ENCODE measurements at places on chromosomes 6 and 20.
A peak's percentile ranks its signal among the peaks of the same experiment; 100 is the strongest.

GRCh38 chr6:5046430-5046829, 38.7 kb upstream of the PPP1R3G start:
- DNase-seq: no peak

- DNase-seq: no peak
Observed at GRCh38 chr6:39897698-39898097, 36.6 kb downstream of the MOCS1 start.

GRCh38 chr6:37547564-37548061, 47.9 kb upstream of the CCDC167 start:
- peak; percentile 58 for DNase-seq

- no peak for DNase-seq
Observed at GRCh38 chr20:5217616-5218015, 90.8 kb downstream of the CDS2 start.

GRCh38 chr20:51217347-51218045, 194.6 kb upstream of the KCNG1 start:
- DNase-seq: no peak

DNA sequence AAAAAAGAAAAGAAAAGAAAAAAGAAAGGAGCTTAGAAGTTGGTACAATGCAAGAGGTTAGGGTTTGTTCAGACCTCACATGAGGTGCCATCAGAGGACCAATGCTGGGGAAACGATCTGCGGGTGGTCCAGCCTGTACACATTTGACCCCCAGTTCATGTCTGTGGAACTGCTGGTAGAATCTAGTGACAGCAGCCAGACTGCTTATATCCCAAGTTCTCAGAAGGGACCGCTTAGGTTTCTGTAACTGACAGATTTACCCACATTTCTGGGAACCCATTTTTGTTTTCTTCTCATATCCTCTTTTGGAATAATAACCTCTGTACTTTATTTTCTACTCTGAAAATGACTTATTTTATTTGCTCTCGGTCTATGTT, 4.7 kb downstream of the PPP1R18 start:
- no peak for DNase-seq

GRCh38 chr6:56043076-56043475, 167.7 kb upstream of the BMP5 start:
- no peak for DNase-seq

DNA sequence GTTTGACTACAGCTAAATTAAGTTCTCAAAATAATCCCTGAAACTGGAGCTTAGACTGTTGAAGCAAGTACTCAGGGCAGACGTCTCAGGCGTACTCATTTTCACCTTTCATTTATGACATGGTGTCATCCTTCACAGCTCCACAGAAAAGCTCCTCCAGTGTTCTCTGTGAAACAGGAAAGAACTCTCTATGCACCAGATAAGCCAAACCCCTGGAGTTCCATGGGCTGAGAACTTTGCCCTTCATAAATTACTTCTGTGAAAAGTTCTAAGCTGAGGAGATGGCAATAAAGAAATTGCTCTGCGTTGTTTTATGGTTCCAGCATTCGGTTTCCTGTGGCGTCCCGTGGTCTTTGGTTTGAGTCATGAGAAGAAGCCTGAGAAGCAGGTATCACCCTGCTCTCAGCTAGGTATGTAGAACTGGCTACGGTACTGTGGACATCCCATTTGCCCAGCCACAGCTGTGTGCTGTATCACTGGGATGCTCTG, 20.2 kb upstream of the RREB1 start:
- DNase-seq: no peak

DNA sequence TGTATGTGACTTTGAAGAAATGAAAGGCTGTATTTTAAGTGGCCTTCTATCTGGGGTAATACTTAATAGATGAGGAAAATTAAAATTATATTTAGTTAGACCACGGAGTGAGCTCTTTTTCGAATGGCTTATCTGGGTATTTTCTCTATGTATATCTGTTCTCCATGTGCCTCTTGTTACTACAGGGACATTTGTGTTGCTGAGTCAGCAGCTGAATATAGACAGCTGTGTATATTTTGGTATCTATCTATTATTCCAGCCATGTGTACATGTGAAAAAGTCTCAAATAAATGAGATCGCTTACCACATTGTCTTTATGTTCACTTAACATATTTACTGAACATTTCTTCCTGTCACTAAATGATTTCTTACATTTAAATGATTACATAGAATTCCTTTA, 57.2 kb downstream of the TMEM200A start:
- DNase-seq: no peak

DNA sequence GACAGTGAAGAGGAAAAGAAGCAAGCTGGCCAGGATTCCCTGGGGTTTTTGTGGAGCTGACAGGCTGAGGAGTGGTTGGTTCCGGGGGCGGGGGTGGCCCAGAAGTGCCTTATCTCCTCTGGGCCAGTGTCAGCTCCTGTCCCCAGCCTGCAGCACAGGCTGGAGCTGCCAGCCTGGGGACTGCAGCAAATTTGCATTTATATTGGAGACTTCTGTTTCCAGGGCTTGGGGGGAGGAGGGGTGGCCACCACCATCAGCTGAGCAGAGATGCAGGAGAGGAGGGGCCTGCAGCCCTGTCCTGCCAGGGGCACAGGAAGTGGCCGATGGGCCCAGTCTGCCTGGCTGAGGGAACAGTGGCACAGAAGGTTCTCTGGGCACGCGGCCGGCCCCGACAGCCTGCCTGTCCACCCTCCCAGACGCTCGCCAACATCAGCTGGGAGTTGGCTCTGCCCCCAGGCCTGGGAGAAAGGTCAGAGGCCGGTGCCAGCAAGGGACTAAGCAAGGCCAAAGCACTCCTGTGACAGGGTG, 24.3 kb upstream of the SCRT2 start:
- no peak for DNase-seq

DNA sequence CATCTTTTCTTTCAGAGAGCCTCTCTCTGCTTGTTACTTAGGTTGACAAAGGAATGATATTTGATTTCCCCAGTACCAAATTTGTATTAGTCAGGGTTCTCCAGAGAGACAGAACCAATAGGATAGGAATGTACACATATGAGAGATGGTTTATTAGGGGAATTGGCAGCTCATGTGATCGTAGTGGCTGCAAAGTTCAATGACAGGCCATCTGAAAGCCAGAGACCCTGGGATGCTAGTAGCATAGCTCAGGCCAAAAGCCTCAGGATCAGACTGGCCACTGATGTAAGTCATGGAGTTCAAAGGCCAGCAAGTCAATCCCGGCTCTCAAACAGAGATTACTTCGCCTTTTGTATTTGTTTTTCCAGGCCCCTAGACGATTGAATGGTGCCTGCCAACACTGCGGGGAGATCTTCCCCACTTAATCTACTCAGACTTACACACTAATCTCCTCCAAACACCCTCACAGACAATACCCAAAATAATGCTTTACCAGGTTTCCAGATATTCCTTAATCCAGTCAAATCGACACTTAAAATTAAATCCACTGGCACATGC, 215.5 kb downstream of the ALDH8A1 start:
- DNase-seq: no peak

GRCh38 chr6:158574800-158575199, 14.9 kb downstream of the TMEM181 start:
- no peak for DNase-seq

DNA sequence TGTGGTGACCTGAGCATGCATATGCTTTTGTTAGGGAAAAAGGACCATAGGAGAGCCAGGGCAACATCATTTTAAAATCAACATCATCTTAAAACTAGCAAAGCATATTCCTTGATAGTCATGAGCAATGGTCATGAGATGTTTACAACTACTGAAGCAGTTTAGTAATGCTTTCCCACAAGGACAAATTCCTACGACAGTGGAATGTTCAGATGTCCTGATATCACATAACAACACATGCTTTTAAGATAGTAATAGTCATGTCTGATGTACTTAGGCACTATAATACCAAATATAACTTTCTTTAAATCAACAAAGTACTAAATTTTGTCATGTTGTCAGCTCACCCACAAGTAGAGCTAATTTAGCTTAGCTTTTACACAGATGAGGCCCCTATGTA, 370.3 kb downstream of the HTR1B start:
- no peak for DNase-seq

DNA sequence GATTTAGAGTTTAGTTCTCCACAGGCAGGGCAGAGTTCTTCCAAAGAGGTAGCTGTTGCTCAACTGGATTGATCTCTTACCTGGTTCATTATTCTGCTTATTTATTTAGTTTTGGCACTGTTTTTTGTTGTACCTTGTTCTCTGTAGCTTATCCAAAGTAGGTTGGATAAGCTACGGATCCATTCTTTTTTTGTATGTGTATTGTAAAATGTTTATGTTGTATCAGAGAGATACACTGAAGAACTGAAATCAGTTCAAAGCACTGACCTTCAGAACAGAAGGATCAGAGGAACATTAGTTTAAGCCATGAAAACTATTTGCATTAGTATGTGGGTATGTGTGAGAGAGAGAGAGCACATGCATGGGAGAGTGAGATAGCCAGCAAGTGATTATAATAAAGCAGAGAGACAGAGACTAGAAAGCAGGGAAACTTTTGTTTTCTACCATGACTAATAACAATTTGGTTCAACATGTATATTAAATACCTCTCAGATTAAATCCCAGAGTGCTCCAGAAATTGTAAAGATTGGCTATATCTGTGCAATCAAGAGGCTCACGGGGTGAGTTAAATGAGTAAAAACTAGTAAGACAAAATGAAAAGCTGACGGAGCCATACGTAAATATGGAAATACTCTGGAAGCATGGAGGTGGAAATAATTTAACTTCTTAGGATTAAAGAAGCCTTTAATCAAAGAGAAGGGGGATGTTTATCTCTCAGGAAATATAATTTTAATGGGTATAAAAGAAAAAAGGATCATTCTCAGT, 40.2 kb downstream of the ITCH start:
- no peak for DNase-seq

DNA sequence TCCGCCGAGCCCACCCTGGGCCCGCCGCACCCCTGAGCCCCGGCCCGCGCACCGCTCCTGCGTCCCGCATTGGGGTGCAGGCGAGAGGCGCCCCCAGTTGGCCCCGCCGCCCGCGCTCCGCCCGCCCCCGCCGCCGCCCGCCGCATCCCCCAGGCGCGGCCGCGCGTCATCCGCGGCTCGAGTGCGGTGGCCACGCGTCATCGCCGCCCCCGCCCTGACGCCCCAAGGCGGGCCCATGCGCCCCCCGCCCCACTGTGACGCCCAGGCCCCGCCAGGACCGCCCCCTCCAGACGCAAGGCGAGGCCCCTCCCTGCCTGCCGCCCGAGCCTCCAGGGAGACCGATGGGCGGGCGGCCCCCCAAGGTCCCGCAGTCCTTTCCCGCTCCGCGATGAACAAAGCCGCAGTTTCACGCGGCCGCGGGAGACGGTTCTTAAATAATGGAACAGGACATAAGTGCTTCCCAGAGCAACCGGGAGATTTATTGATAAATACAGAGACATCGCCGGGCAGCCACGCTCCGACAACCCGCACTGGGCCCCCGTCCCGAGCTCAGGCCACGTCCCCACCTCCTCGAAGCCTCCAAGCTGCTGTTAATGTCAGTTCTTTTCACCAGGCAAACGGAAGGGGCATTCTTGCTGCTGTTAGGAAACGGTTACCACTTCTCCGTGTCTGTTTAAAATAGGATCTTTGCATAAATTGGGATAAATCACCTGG, at the start of gene ANKRD60:
ANKRD60 (minus strand) TSS at position 170 of the 714 bp plus-strand sequence; CDS start at position 170, 0 bp downstream.
- DNase-seq: no peak

- DNase-seq: peak; percentile 54
Observed at GRCh38 chr6:44219053-44219814, 2.5 kb downstream of the MYMX start.

DNA sequence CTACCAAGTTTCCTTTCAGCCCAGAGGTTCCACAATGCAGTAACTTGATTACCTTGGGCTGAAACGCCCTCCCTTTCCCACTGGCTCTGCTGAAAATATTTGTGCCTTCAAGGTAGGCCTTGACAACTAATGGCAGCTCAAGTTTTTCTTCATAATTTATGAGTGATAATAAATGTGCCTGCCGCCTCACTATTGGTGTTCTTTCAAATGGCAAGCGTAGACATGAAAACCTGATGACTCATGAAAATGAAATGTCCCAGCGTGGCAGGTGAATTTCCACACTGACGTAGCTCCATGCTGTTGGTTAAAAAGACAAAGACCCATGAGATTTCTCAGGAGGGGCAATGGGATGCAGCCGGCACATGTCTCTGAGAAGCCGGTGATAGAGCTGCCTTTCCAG, 107.2 kb upstream of the GGTLC1 start:
- no peak for DNase-seq

- DNase-seq: no peak
Observed at GRCh38 chr20:48740712-48741111, 87.1 kb downstream of the PREX1 start.

DNA sequence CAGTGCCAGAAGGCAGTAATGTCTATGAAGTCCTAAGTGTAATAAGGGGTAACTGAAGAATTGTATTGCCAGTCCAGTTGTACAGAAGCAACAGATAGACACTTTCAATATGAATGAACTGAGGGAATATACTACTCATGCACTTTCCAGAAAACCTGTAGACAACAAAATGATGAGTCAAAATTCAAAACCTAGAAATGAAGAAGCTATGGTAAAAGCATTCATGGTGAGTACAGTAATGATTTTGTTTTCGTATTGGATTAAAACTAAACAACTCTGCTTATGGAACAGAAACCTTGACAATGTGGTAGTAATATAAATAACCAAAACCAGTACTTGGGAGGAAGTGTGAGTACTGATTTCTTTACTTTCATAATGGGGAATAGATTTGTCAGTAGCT, 35.0 kb downstream of the ARMC2 start:
- no peak for DNase-seq

GRCh38 chr6:91241946-91242613, 655.2 kb upstream of the MAP3K7 start:
- DNase-seq: no peak

DNA sequence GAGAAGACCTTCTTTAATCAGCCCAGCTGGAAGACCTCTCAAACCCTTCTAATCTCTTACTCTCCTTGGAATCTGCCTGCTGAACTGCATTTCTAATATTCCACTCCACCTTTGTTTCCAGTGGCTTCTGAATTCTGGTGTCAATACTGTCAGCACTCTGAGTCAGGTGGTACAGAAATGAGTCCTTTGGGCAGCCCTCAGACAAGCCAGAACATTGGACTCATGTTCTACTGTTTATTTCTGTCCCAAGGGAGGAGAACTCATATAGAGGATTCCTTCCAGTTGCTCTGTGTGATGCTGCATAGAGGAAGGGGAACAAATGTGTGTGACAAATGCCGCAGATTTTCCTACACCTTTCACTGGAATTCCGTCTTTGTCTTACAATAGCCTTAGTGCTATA, 114.8 kb downstream of the PHF3 start:
- DNase-seq: no peak

GRCh38 chr6:38673397-38674165, 29.4 kb downstream of the GLO1 start:
- DNase-seq: peak; percentile 56

GRCh38 chr6:100465701-100466409, 1.1 kb upstream of the SIM1 start:
- DNase-seq: no peak

GRCh38 chr20:64162239-64162910, 1.9 kb upstream of the MYT1 start:
- no peak for DNase-seq

GRCh38 chr6:34196833-34197195, 39.9 kb upstream of the HMGA1 start:
- DNase-seq: no peak

- no peak for DNase-seq
Observed at GRCh38 chr20:53660078-53660909, 66.7 kb upstream of the ZNF217 start.
